ENCODE measurements at places on chromosomes 4 and X.

- DNase-seq, result no peak
Measured at GRCh38 chrX:11632732-11633131, 33.0 kb downstream of the ARHGAP6 start.

DNA sequence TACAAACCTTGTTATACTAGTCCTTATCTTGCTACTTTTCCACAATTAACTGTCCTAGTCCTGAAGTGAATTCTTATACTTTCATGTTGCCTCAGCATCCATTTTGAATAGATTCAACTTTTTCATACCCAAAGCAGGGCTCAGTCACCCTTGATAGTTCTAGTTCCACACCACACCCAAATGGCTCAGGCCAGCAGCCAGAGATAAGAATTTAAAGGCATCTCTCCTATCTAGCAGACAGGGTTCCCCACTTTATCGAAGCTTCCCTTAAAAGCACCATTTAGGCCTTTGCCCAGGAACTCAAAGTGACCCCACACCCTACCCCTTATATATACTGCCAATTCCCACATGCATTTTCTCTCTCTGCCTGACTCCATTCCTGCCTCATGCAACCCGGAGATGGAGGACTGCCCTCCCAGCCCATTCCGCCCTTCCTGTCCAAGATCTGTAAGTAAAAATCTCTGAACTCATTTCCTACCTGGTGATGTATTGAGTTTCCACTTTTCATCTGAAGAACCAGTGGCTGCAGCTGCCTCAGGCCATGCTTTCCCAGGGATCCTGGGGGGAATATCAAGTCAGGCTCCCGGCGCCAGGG, 63.7 kb upstream of the TXK start:
- no peak for DNase-seq

DNA sequence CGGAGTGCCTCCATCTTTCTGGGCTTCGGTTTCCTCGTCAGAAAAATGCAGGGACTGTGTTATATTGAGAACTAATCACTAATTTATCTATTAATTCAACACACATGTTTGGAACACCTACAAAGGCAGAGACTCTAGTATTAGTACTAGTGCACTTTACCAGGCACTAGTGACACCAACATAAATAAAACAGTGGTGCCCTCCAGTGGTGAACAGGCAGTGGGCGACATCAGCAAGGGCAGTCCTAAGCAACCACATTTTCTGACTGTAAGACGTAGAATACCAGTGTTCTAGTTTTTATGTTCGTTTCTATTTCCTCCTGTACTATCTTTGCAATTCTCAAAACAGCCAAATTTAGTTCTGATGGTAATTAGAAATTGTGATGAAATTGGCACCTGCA, 69.1 kb upstream of the UCP1 start:
- DNase-seq, result no peak

DNA sequence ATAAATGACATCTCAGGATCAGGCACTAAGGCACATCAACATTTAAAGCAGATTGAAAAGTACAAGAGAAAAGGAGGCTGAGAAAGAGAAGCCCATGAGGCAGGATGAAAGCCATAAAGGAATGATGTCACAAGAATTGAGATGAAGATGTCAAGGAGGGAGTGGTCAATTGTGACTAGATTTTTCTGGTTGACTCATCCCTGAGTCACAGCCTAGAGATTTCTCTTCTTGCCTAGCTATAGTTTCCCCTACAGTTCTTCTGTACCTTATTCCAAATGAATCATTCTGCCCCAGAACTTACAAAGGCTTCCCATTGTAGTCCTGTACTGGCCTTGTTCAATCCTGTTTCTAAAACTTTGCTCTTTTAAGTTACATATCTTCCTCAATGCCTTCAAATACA, 3.4 kb upstream of the USP53 start:
- peak; percentile 96 for DNase-seq

DNA sequence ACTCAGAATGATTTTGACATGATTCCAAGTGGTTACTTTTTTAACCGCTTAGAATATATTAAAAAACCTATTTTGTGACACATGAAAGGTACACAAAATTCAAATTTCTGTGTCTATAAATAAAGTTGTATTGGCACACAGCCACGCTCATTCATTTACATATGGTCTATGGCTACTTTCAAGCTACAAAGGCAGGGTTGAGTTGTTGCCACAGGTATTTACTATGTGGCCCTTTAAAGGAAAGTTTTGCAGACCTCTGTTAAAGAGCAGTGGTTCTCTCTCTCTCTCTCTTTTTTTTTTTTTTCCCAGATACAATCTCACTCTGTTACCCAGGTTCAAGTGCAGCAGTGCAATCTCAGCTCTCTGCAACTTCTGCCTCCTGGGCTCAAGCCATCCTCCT, 23.0 kb downstream of the GPM6B start:
- DNase-seq, result no peak

DNA sequence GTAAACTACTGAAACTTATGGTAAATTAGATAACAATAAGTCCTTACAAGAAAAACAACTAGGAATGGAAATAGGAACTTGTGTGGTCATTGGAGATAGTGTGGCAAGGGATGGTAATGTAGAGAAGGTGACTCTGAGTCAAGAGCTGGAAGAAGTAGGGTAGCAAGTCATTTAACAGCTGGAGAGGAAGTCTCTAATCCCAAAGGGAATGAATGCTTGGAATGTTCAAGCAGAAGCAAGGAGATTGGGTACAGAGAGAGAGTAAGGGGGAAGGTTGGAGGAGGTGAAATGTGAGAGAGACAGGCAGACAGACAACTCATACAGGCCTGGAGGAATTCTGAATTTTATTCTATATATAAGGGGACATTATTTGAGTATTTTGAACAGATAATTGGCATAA, 260.6 kb upstream of the MAD2L1 start:
- DNase-seq, result no peak

DNA sequence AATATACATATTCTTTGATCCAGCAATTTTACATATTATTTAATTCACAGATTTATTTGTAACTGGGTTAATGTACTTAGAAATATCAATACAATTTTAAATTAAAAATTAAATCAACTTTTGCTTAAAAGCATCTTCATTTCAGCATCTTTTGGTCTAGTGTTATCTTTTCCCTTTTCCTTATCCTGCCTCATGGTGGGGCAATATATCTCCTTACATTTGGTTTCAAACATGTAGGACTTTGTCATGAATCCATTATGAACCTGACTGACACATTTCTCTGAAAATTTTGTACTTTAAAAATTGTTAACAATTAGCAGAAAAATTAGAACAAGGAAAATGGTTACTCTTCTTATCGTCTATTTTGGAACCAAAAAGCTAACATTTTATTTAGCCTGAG, 42.8 kb upstream of the ANK2 start:
- DNase-seq, result no peak

DNA sequence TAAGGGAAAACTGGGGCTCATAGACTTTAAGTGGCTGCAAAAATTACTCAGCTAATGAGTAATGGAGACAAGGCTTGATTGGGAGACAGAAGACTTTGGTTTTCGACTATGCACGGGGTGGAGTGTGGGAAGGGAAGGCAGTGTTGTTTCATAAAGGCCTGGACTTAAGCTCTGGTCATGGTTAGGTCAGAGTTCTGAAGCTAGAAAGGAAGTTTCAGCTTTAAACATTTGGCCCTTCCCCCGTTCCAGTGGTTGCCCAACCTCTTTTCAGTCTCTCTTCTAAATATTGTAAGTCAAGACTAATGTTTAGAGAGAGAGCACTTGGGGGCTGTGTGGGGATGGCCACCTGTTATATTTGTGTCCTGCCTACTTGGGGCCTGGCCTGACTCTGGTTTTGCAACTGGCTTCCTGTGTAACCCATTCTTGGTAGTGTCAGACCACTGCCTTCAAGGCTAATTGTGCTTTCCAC, 21.0 kb downstream of the MSN start:
- no peak for DNase-seq

Data from stromal cell of bone marrow (primary cell).